Omental fat pad (tissue), 4 donors: ENCODE measurements at places on chromosomes 1 and 21. TPM values are rescaled to one million over a fixed set of nuclear protein-coding genes. Genes with fewer than 3 reads are reported as not detected.

- DNase-seq: no peak
Measured at GRCh38 chr1:88141499-88142074, 542.5 kb upstream of the PKN2 start.

DNA sequence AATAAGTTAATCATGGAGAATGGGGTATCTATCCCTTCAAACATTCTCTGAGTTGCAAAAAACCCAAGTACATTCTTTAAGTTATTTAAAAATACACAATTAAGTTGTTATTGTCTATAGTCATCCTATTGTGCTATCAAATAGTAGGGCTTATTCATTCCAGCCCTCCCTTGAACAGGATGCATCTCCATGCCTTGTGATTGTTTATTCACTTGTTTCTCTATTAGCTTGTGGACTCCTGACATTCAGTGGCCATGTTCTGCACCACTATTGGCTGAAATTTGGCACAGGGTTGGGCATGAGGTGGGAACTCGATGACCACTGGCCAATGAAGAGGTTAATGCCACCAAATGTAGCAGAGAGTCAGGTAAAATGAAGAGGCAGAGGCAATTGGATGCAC, 272.8 kb downstream of the TNR start:
- no peak for DNase-seq

DNA sequence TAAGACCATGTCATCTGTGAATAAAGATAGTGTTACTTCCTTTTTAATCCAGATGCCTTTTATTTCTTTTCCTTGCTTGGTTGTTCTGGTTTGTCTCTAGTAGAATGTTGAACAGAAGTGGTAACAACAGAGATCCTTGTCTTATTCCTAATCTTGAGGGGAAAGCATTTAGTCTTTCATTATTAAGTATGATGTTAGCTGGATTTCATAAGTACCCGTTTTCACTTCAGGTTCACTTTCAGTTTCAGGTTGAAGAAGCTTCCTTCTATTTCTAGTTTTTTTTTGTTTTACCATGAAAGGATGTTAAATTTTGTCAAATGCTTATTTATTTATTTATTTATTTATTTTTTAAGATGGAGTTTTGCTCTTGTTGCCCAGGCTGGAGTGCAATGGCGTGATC, 22.3 kb upstream of the AGPAT3 start:
- no peak for DNase-seq

Gene FLG2
- total RNA-seq: not detected

- DNase-seq: no peak
Measured at GRCh38 chr1:3251099-3251806, 182.2 kb downstream of the PRDM16 start.
